NCI-H1930 (cell line): ENCODE measurements at places on chromosomes 1 and 21.

GRCh38 chr1:100747771-100748170 lies 28.2 kb downstream of the VCAM1 start:
- no peak for DNase-seq

- DNase-seq: no peak
These were observed 493 bp upstream of the STXBP3 start for GRCh38 chr1:108745980-108746381.

- DNase-seq: no peak
These were observed 19.9 kb upstream of the EVI5 start for GRCh38 chr1:92804721-92805201.

- DNase-seq: no peak
These were observed 70.2 kb downstream of the ETS2 start for GRCh38 chr21:38875694-38876492.

DNA sequence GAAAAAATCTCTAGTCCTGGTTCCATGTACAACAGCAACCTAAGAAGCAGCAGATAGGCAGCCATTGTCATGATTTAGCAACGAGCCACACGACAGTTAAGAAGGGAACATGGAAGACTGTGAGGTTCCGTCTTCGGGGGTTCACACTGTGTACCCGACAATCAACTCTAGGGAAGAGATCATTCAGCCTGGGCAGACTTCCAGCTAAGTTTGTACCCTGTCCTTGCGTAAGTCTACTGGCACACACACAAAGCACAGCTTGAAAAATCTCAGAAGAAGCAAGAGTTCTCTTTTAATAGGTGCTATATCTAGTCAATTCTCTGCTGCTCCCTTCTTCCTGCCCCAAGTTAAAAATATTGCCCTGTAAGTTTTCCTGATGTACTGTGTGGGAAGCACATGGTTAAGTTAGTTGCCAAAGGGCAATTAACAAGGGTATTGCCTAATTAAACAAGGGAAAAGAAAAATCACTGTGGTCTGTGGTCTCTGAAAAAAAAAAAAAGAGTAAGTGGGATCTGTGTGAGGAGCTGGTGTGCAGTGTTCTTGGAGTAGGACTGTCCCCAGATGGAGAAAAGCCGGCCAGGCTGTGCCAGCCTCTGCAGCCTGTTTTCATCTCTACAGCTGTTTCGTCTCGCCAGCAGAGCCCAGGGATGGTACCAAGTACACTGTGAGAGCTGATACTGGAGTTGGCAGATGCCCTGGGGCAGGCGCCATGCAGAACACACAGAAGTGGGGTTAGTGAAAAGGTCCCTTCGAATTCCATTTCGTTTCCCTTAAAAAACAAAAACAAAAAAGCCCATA lies 6.4 kb upstream of the MYBPHL start:
- no peak for DNase-seq

GRCh38 chr1:61089741-61090140 lies 7.4 kb downstream of the NFIA start:
- no peak for DNase-seq

- peak; percentile 34 for DNase-seq
These were observed 5.5 kb downstream of the SMPDL3B start for GRCh38 chr1:27940297-27940696.

- DNase-seq: no peak
These were observed 75.9 kb upstream of the GREM2 start for GRCh38 chr1:240687820-240688219.

DNA sequence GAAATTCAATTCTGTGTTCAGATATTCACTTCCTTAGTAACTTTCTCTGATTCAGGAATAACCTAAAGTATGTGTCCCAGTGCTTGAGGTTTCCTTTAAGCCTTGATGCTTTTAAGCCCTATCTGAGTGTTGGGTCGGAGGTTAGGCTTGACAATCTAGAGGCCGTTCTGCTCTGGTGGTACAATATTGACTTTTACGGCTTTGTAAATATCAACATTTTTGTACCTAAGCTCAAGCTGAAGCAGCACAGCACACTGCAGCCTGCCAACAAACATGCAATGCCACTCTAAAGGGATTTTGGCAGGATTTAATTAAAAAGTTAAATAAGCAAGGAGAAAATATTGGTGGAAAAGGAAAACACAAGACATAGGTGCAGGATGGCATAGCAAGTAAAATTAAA lies 279.2 kb downstream of the NEGR1 start:
- DNase-seq: no peak

GRCh38 chr1:214337511-214337910 lies 56.6 kb downstream of the SMYD2 start:
- DNase-seq: no peak

DNA sequence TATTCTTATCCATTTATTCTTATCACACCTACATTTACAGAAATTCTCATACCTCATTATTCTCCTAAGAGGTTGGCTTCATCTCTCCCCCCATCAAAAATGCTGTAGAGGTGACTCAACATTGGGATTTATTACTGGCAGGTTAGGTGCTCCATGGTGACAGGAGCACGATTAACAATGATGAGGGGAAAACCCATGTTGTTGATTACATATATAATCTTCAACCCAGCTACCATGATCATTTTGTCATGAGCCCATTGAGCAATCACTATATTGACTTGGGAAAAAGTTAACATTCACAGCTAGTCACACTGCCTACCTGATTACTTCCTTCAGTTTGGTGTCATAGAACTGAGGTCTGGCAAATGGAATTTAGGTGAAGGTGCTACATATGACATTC lies 712.1 kb upstream of the CHRM3 start:
- no peak for DNase-seq

DNA sequence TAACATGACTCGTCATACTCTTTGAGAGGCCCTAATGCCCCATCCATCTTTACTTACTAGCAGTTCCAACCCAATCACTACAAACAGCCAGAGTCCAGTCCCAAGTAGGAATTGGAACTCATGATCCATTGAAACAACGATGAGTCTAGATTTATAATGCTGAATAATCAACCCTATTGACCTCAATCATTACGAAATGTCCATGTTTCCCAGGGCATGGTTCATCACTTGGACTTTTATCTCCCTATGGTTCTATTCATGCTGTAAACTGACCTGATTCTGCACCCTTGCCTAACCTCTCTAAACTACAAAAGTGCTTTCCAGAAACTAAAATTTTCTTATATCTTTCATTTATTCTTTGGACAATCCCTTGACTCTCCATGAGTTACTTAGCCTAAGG lies 840.0 kb upstream of the B3GALT2 start:
- DNase-seq: no peak

GRCh38 chr1:181986907-181987305 lies 74.6 kb downstream of the ZNF648 start:
- DNase-seq: no peak

- no peak for DNase-seq
These were observed 150.6 kb downstream of the GABPA start for GRCh38 chr21:25885405-25885804.

DNA sequence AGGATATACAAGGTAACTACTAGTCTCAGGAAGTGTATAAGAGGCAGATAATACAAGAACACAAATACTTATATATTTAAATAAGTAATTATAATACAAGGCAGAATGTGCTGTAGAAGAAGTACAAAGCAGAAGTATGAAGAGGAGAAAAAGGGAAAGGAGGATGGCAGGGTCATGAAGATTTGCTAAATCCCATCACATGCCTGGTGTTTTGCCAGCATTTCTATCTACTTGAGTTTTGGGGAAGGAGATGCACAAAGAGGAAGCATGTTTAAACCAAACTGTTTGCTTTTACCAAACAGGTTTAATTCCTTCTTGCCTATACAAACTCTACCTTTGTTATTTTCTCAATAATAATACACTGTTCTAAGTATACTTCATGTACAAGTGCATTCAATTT lies 60.9 kb upstream of the PODN start:
- no peak for DNase-seq

DNA sequence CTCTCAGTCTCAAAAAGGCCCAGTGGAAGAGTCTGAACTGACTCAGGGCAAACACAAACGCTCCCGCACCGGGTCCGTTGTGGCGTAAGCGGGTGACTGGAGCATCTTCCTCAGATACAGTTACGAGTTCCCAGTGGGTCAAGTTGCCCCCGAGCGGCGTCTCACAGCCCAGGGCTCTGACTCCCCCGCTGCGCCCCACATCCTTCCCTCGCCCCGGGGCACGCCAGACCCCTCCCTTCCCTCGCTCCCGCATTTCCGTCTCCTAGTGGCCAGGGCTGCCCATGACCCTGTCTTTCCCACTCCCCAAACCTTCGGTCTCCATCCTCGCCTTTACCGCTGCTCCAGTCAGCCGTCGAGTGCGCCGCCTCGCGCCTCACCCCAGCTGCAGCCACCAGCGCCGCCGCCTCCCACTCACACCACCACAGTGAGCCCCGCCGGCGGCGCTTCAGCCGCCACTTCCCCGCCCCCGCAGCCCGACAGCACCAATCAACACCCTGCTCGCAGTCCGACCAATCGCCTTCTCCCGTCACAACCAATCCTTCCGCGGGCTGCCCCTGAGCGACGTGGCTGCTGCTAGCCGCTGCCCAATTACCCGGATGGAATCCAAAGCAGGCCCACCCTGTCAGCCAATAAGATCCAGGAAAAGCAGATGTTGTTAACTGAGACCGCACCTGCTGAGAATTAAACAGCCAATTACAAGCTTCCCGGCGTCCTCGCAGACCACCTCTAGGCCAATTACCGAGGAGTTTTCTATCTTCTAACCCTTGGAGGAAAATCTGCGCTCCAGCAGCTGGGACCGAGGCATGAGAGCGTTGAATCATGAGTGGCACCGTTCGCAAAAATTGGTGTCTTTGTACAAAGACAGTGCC lies at the start of gene TDRKH:
TDRKH (minus strand) TSS at position 430 of the 869 bp plus-strand sequence. CDS start 7,478 bp downstream, outside the sequence.
- peak; percentile 98 for DNase-seq

- no peak for DNase-seq
These were observed 15.3 kb upstream of the TGFBR3 start for GRCh38 chr1:91901231-91901630.

DNA sequence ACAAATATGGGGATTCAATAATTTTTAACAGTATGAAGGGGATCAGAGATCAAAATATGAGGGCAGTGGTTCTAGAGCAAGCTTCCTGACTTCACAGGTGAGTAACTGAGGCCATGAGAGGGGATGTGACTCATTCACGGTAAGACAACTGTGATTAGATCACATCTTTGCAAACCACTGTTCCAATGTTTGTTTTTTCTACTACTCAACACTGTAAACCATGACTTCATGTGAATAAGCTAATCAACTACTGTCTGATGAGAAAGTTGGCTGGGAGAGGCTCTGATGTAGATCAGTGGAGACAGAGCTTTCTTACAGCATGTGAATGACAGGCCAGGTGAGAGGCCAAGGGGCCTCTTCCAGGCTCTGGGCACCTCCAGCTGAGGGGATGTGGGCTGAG lies 84.7 kb downstream of the BRINP2 start:
- DNase-seq: no peak

DNA sequence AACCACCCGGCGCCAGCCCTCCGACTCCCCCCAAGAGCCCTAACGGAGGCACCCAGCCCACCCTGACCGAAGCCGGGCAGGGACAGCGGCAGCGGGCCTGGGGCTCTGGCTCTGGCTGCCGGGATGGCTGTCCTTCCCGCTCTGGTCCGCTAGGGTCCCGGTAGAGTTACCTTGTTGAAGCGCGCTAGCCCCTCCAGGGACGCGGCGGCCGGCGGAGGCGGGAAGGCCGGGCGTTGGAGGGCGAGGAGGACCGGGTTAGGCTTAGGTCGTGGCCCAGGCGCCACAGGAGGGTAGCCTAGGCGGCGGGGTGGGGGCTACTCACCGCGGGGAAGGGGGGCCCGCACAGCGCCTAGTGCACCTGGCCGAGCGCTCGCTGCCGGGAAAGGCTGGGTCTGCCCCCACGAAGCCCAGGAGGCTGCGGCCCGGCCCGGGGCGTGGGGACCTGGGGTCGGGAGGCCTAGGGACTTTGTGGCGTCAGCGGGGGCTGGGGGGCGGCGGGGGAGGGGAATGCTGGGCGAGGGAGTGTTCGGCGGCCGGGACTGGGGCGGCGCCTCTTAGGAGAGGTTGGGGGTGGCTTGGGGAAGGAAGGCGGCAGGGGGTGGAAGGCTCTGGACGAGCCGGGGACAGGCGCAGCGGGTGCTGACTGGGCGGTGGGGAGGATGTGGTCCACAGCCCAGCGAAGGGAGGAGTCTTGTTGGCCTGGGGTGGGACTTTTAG lies at the start of gene TRIM17:
TRIM17 (minus strand) TSS at position 645 of the 717 bp plus-strand sequence. CDS start 1,789 bp downstream, outside the sequence.
- DNase-seq: peak; percentile 34

DNA sequence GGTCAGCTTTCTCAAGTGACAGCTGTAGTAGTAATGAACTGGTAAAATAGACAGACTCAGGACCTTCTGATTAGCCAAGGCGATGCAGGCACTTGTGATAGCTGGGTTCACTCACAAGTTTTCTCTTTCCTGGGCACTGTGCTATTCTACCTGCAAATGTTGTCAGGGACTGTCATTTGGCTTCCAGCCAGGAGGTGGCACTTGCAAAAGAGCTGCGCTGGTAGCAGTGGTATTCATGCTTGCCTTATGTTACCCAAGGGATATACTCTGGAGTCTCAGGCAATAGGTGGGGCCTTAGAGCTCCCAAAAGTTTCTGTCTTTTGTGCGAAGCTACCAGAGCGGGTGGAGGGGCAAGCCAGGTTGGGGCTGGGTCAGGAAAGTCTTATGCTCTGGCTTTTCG lies 23.5 kb downstream of the IFI44 start:
- no peak for DNase-seq

- DNase-seq: no peak
These were observed 121.7 kb downstream of the SMYD2 start for GRCh38 chr1:214402613-214403083.

- DNase-seq: no peak
These were observed 582.4 kb downstream of the LTN1 start for GRCh38 chr21:28410256-28410655.
